ENCODE measurements at places on chromosomes 11 and 22.
A peak's percentile ranks its signal among the peaks of the same experiment; 100 is the strongest.

DNA sequence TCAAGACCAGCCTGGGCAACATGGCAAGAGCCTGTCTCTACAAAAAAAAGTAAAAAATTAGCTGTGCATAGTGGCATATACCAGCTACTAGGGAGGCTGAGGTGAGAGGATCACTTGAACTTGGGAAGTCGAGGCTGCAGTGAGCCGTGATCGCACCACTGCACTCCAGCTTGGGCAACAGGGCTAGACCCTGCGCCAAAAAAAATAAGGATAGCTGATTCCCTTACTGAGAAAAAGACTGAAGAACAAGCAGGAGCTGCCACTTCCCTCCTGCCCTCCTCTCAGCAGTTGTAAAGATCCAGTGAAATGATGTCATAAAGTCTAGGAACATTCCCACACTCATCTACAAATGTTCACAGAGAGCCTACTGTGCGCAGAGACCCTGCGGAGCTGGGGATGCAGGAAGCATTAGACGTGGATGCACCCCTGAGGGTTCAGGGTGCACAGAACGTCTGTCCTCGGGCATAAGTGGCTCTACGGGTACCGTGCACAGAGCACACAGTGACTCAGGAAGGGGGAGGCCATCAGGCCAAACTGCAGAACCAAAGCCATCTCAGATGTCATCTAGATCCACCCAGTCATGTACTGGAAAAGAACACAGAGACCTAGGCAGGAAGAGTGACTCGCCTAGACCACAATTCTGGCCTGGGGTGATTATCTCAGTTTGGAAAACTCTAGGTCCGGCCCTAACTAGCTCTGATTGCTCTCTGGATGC is 11.7 kb downstream of the SEC14L2 start:
- DNase-seq = peak; percentile 62

GRCh38 chr11:2542406-2542805 is 97.6 kb downstream of the KCNQ1 start:
- DNase-seq = no peak

- no peak for DNase-seq
Measured at GRCh38 chr11:67303835-67304411, 593 bp downstream of the SSH3 start.

DNA sequence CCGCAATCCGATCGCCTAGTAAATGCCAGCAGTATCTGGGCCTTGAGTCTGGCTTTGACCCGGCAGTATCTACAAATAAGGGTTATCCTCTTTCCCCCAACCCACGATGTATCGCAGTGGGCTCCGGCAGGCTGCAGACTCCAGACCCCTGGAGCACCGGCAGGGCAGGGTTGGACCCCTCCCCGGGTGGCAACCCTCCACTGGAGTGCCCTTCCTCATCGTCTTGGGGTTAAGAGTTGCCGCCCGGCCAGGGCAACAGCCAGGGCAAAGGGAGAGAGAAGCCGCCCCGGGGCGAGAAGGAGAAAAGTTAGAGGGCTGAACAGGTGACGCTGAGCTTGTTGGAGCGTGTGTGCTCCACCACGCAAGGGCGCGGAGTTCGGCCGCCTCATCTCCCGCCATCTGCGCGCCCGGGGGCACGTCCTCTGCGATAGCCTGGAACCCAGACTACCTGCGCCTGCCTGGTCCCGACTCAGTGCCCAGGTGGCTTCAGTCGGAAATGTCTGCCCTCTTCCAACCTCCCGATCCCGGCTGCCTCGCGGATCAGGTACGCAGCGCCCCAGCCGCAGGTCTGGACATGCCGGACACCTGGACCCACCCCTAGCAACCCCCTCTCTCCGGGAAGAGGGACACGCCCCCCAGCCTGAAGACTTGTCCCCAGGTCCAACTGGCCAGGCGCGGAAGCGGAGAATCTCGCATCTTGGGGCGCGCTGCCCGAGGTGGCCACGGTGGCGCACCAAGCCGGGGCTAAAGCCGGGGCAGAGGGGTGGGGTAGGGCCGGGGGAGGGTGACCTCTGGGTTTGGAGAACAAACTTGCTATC is 1.2 kb downstream of the DSCAML1 start:
- no peak for DNase-seq

DNA sequence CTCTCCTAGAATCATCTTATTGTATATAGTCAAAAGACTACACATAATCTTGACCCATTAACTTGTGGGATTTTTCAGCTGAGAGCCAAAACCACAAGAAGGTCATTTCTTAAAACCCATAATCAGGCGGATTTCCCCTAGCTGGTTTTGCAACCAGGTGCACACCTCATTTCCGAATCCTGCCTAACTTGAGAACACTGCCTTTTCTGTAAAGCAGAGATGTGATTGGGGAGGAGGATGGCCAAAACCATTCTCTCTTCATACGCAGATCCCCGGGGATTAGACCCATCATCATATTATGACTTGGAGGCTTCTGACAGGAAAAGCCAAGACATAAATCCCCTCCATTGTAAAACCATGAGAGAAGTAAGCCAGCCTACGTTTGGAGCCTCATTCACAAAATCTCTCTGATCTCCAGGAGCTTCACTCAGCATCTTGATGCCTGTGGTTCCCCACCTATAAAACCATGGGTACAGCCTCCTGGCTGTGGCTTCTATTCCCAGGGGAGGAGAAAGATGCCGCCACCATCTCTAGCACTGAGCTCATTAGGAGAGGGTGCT is 191.3 kb downstream of the KIF18A start:
- DNase-seq = no peak

- DNase-seq = no peak
Measured at GRCh38 chr22:37844904-37845329, 783 bp upstream of the ANKRD54 start.

- DNase-seq = no peak
Measured at GRCh38 chr22:44586999-44587736, 89.1 kb upstream of the RTL6 start.

DNA sequence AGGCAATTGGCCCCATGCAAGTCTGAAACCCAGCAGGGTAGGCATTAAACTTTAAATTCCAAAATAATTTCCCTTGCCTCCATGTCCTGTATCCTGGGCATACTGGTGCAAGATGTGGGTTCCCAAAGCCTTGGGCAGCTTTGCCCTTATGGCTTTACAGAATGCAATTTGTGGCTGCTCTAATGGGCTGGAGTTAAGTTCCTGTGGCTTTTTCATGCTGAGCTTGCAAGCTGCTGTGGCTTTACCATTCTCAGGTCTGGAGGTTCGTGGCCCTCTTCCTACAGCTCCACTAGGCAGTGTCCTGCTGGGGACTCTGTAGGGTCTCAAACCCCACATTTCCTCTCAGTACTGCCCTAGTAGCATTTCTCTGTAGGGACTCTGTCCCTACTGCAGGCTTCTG is 15.0 kb upstream of the BIRC3 start:
- no peak for DNase-seq

DNA sequence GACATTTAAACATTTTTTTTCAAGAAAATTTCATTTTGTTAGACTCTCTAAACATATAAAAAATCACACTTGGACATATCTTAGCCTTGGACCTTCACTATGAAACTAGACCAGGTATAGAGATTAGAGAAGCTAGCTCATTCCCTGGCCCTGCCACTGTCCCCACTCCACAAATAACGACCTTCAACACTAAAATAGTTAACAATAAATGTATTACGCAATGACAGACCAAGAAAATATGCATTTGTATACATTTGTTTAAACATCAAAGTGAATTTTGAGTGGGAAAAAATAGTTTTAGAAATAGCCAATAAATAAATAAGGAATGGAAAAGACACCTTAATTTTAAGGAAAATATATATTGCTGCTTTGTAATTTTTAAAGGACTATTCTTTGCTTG is 20.9 kb downstream of the OR5J2 start:
- DNase-seq = no peak

DNA sequence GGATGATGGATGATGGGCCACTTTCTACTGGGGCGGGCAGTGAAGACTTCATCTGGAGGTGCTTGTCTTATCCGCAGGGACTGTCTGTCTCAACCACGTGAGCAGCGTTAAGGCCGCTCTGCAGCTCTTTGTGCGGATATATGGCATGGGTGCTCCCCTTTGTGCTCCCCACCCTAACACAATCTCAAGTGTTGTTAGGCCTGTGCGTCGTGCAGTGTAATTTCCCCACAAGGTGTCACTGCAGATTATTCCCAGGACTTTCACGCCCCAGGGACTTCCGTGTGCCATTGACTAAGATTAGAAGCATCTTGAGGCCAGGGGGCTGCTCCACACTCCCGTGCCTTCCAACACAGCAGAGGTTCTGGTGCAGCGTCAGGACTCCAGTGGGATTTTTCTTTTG is 65.3 kb downstream of the TBC1D22A start:
- no peak for DNase-seq

- peak; percentile 43 for DNase-seq
Measured at GRCh38 chr11:36540998-36541397, 26.8 kb upstream of the RAG1 start.

GRCh38 chr11:60991457-60991856 is 20.0 kb downstream of the CD6 start:
- no peak for DNase-seq

DNA sequence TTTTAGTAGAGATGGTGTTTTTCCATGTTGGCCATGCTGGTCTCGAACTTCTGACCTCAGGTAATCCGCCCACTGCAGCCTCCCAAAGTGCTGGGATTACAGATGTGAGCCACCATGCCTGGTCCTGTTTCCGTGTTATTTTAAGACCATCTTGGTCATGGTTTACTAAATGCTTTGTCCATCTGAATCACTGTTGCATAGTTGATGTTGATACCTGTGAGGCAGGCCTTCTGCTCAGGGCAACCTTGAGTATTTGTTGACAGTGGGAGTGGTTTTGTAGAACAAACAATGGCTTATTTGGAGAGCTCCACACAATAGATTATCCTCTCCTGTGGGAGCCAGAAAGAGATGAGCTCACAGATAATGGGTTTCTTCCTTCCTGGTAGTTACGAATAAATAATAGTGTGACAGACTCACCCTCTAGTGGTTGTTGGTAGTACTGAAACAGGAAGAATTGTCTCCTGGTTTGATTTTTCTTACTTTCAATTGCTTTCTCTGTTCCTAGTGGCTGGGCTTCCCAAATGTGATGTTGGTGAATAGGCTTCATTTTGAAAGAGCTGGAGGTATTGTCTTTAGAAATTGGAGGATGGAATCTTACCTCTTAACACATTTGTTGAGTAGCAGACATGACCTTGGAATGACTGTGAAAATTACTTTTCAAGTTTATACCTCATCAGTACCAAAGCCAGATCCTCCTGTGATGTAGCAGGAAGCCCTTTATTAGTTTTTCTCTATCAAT is 39.0 kb downstream of the CTNND1 start:
- peak; percentile 50 for DNase-seq

GRCh38 chr11:99682171-99682570 is 661.4 kb downstream of the CNTN5 start:
- no peak for DNase-seq

- no peak for DNase-seq
Measured at GRCh38 chr11:122847466-122847865, 9.2 kb downstream of the CRTAM start.

GRCh38 chr22:38862375-38863329 is 9.4 kb downstream of the CBX6 start:
- DNase-seq = no peak

- no peak for DNase-seq
Measured at GRCh38 chr11:61126256-61126655, 24.0 kb downstream of the CD5 start.

- DNase-seq = peak; percentile 43
Measured at GRCh38 chr11:65501472-65502273, 2.8 kb downstream of the MALAT1 start.

DNA sequence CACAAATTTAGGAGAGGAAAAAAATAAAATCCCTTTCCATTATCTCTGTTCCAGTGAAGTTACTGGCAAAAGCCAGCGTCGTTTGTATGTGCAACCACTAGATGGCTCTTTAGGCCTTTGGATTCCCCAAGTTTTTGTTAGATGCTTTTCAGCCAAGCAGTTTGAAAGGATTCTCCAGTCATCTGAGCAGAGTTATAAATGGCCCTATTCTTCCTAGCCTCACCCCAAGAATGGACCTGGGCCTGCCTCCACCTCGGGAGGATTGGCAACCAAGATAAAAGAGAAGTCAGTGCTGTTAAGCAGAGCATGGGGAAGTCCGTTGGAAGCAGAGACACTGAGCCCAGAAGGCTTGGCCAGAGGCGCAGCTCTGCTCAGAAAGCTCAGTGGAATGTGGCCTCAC is 15.4 kb downstream of the FAM181B start:
- DNase-seq = peak; percentile 49

GRCh38 chr11:58622344-58622743 is at the start of gene CNTF:
Gene CNTF, plus strand, starts transcription at chr11:58622665. Its CDS starts 88 bp downstream, at chr11:58622753.
- no peak for DNase-seq

DNA sequence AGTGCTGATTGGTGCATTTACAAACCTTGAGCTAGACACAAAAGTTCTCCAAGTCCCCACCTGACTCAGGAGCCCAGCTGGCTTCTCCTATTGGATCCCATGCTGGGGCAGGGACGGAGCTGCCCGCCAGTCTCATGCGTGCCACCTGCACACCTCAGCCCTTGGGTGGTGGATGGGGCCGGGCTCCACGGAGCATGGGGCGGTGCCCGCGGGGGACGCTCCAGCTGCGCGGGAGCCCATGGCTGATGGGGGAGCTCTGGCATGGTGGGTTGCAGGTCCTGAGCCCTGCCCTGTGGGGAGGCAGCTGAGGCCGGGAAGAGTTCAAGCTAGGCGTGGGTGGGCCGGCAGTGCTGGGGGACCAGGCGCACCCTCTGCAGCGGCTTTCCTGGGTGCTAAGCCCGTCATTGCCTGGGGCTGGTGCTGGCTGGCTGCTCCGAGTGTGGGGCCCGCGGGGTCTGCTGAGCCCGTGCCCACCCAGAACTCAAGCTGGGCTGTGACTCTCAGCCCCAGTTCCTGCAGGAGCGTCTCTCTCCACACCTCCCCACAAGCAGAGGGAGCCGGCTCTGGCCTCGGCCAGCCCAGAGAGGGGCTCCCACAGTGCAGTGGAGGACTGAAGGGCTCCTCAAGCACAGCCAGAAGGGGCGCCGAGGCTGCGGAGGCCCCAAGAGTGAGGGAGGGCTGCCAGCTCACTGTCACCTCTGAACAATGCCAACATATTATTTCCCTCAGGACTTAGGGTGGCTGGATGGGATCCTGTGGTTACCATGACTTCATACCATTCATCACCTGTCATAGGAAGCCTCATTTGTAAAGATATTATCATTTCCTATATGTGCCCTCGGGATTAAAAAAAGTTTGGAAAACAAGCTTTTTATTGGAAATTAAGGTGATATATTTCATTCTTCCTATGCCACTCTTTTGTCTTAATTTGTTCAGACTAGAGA is 688.7 kb downstream of the ETS1 start:
- DNase-seq = no peak

GRCh38 chr11:46294365-46295309 is 17.2 kb downstream of the CREB3L1 start:
- peak; percentile 91 for DNase-seq

- no peak for DNase-seq
Measured at GRCh38 chr11:113862435-113862834, 12.9 kb downstream of the USP28 start.

GRCh38 chr11:95412074-95412473 is 181.1 kb upstream of the SESN3 start:
- no peak for DNase-seq

- DNase-seq = peak; percentile 59
Measured at GRCh38 chr11:102172127-102172848, 62.0 kb downstream of the YAP1 start.

GRCh38 chr11:99614352-99614751 is 593.6 kb downstream of the CNTN5 start:
- DNase-seq = no peak

- no peak for DNase-seq
Measured at GRCh38 chr11:93520726-93521509, 22.3 kb downstream of the SMCO4 start.

- DNase-seq = no peak
Measured at GRCh38 chr11:59173080-59173963, 1.4 kb downstream of the DTX4 start.

Measured in stromal cell of bone marrow (primary cell).